ENCODE measurements at places on chromosomes 5 and 9.

DNA sequence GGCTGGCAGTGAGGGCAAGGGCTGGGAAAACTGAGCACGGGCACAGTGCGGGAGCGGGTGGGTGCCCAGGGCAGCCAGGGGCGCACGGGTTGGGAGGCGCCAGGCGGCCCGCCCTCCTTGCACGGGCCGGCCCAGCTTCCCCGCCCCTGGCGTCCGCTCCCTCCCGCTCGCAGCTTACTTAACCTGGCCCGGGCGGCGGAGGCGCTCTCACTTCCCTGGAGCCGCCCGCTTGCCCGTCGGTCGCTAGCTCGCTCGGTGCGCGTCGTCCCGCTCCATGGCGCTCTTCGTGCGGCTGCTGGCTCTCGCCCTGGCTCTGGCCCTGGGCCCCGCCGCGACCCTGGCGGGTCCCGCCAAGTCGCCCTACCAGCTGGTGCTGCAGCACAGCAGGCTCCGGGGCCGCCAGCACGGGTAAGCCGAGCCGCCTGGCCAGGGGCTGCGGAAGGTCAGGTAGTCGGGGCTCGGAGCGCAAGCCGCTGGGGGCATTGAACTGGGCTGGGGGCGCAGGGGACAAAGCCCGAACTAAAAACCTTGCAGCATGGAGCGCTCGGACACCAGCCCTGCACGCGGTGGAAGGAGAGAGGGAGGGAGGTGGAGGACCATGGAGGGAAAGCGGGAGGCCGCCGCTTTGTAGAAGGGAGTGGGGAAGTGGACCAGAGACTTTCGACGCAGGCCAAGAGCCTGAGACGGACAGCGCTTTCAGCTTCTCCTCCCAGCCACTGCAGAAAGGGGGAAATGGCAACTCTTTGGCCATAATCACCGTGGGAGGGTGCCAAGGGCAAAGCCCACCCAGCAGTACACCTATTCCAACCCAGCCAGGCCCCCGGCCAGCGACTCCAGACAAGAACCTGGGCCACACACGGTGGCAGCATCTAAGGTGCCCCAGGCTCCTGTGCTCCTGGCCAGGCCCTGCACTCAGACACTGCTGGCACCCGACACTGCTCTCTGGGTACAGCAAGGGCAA lies at the start of gene TGFBI:
Gene TGFBI, plus strand, starts transcription at position 207 of the 961 bp plus-strand sequence. Its CDS starts 68 bp downstream, at position 275.
- peak; percentile 77 for DNase-seq

DNA sequence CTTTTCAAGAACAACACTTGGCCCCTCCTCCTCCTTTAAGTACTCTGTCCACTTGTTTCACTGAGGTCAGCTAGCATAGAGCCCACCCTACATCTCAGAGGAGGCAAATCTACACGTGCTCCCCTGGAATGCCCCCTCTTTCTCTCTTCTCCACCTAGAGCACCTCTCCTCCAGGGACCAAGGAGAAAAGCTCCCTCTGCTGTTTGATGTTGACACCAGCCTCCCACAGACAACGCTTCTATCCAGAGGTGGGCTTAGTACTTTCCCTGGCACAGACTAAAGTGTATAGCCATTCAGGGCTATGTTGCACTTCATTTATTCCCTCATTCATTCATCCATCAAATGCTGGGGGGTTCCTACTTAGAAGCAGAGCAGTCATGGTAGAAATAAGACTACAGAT lies 68.2 kb upstream of the TAF1L start:
- DNase-seq: no peak

DNA sequence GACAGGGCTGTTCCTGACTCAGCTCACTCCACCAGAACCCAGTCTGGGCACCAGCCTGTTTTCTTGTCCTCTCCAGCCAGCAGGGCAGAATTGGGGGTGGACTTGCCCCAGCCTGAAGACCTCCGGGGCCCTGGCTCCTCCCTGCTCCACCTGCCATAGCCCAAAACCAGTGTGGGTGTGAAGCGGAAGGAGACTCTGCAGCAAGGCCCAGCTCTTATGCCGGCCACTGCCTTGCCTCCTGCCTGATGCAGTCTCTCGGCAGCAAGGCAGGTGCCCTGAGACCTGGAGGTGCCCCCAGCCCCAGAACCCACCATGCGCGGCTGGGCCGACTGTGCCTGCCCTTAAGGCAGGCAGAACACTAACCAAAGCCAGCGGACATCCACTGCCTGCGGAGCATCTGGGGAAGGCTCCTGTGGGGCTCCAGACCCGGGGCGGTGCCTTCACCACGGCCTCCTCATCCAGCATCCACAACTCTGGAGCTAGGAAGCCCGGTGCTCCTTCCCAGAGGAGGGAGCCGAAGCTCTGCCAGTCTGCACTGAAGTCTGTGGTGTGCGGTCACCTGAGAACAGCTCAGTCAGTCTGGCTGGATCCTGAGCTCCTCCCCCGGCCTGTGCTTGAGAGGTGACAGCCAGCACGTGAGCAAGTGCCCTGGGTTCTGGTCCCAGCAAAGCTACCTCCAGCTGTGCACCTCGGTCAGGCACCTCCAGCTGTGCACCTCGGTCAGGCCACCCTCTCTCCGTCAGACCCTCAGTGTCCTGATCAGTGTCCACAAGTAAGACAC lies 116.7 kb downstream of the ADAMTS2 start:
- no peak for DNase-seq

GRCh38 chr5:32098291-32098690 lies 75.8 kb downstream of the GOLPH3 start:
- DNase-seq: no peak

GRCh38 chr5:68565427-68565826 lies 349.9 kb downstream of the PIK3R1 start:
- no peak for DNase-seq

- no peak for DNase-seq
Measured at GRCh38 chr5:131266370-131267060, 2.7 kb downstream of the CDC42SE2 start.

DNA sequence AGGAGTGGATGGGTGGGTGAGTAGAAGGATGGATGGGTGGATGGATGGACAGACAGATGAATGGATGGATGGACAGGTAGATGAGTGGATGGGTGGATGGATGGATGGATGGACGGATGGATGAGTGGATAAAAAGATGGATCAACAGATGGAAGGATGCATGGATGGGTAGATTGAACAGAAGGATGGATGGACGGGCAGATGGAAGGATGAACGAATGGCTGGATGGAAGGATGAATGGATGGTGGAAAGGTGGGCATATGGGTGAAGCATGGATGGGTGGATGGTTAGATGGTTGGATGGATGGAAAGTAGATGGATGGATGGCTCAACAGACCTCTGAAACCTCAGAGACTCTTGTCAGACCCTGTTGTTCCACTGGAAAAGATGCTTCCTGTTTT lies 10.1 kb downstream of the FLT4 start:
- DNase-seq: no peak

DNA sequence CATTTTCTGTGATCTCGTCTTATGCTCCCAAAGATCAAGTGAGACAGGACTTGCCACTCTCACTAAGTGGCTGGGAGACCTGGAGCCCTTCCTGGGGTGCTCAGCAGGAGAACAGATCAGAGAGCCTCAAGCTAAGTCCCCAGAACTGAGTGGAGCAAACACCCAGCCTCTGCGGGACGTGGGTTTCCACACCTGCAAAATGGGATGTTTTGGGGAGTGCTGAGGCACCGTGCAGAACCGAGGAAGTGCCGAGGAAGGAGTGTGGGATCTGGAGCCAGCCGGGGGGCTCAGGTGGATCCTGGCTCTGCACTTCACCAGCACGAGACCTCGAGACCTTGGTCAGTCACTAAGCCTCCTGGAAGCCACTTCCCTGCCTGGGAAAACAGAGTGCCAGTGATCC lies 166.0 kb downstream of the DAB2IP start:
- no peak for DNase-seq

- no peak for DNase-seq
Measured at GRCh38 chr5:175317872-175318271, 126.1 kb downstream of the DRD1 start.

- DNase-seq: peak; percentile 86
Measured at GRCh38 chr5:71586052-71586940, 844 bp upstream of the MCCC2 start.

DNA sequence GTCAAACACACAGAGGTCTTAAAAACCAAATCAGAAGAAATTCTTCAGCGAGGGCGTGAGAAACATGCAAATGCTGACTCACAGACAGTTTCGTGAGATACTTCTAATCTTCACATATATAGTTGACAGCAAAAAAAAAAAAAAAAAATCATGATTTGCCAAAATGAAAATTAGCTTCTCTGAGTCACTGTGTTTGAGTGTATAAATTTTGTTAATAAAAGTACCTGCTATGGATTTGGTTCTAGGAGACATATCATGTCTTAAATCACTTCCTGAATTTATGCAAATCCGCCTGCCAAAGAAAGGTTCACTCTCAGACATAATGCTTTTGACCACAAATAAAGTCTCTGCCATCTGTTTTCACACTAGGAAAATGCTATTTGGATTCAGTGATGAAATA lies 114.3 kb downstream of the SLC1A3 start:
- no peak for DNase-seq

DNA sequence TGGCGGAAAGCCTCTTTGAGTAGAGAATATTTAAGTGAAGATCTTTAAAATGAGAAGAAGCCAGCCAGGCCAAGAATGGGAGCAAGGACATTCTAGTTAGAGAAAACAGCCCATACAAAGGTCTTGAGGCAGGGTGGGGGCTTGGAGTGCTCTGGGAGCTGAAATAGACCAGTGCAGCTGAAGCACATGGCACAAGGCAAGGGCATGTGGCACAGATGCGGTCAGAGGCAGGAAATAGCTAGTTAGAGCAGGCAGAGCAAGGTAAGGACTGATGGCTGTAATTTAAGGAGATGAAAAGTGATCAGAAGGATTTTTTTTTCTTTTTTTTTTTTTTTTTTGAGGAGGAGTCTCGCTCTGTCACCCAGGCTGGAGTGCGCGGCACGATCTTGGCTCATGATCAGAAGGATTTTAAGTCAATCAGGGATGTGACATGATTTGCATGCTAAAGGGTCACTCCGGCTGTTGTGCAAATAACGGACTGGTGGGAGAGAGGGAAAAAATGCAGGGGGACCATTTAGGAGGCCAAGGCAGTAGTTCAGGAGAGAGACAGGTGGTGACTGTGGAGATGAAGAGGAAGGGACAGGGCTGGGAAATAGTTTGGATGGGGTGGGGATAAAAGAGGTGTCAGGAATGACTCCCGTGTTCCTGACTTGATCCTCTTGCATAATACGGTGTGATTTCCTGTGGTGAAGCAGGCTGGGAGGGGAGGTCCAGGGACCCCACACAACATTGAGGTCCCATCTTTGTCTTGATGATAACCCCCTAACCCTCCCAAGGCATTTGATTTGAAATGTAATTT lies 207.6 kb downstream of the HSPA4 start:
- DNase-seq: no peak

DNA sequence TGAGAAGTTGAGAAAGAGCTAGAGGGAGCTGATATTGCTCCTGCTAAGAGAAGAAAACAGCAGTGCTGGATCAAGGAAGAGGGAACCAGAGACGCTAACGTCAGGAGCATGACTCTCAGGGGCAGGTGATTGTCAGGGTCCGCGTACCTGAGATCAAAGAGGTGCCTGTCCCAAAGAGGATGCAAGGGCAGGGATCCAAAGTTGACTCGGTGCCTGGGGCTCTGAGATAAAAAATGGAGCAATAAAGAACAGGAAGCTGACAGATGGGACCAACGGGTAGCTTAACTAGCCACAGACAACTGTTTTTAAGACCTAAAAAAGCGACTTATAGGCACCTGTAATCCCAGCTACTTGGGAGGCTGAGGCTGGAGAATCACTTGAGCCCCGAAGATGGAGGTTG lies 517.8 kb downstream of the IRX1 start:
- no peak for DNase-seq

DNA sequence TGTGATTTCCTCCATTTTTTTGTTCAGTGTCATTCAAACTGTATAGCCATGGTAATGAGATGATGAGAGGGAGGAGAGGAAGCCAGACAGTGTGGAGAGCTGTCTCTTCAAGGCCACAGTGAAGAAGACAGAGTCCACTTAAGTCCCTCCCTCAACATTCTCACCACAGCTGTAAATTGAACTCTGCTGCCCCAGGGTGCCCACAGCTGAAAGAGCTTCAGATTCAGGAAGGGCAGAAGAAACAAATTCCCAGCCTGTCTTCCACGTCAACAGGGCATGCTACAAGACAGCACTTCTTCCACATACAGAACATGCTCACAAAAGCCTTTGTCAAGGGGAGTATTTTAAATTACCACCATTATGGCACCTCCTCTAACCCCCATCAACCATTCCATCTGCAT lies 100.4 kb downstream of the KLHL3 start:
- DNase-seq: no peak

DNA sequence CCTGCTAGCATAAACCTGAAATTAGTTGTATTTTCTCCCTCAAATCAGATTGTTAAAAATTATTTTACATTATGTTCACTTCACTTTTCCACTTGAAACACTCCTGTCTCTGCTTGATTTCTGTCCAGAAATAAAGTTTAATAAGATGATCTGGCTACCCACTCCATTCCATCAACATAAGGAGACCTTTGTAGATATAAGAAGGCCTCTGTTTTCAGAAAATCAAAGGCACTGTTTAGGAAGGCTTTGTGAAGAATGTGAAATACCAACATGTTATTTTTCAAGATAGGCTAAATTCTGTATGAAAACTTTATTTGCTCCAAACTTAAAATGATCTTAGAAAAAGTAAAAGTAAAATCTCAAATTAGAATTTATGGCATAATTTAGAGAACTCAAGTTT lies 15.1 kb downstream of the RHOBTB3 start:
- no peak for DNase-seq

DNA sequence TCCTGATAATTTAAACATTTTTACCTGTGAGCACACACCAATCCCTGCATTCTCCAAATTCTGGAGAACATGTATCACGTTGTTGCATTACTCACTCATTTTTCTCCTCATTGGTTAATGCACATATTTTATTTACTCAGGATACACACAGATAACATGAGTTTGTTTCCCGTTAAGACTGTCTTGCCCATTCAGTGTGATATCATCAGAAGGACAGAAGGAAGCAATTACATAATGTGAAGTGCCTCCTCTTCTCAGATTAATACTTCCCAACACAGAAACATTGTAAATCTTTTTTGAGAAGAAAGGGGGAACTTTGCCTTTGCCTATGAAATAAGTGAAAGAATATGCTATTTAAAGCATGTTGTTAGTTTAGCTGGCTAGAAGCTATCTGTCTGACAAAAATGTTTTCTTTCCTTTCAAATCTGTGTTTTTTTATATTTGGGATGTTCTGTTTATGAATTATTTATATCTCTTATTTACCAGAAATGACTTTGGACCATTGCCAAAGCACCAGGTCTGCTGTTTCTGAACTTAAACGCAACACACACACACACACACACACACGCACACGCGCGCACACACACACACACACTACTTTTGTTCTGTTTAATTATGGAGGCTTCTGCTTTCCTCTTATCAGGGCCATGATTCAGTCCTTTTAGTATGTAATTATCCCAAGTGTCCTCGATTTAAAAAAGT lies 186.5 kb downstream of the CHSY3 start:
- peak; percentile 12 for DNase-seq

- no peak for DNase-seq
Measured at GRCh38 chr5:73039082-73039481, 81.3 kb upstream of the TMEM171 start.

GRCh38 chr5:125587631-125588030 lies 835.6 kb upstream of the GRAMD2B start:
- peak; percentile 81 for DNase-seq

GRCh38 chr5:143472576-143472975 lies 69.1 kb upstream of the NR3C1 start:
- DNase-seq: no peak

- no peak for DNase-seq
Measured at GRCh38 chr5:51371052-51371451, 12.2 kb upstream of the ISL1 start.

- DNase-seq: no peak
Measured at GRCh38 chr5:68041293-68041692, 174.3 kb upstream of the PIK3R1 start.
